ENCODE measurements at places on chromosomes 7 and 10.

DNA sequence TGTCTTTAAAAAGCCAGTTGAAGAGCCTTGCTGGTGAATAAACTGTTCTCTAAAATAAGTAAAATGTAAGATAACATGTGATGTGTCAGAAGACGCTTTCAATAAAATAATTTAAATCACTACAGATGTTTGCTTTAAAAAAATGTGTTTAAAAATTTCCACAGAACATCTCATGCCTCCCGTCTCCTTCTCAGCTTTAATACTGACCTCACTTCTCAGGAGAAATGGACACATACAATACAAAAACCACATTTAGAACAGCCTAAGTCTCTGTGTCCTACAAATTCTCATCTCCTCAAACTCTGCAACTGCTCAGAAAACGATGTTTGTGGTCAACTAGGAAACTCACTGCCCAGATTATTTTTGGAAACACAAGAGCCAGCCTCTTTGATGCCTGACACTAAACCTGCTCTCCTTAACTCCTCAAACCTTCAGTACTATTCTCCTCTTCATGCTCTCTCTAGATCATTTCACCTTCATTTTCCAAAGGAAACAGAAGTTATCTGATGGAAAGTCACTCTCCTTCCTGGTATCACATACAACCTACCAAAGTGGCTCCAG is 120.3 kb downstream of the ZNF438 start:
- no peak for DNase-seq

GRCh38 chr10:83580373-83581012 is 558.8 kb upstream of the GHITM start:
- no peak for DNase-seq

GRCh38 chr7:98066934-98067507 is 39.6 kb upstream of the LMTK2 start:
- DNase-seq, result no peak

DNA sequence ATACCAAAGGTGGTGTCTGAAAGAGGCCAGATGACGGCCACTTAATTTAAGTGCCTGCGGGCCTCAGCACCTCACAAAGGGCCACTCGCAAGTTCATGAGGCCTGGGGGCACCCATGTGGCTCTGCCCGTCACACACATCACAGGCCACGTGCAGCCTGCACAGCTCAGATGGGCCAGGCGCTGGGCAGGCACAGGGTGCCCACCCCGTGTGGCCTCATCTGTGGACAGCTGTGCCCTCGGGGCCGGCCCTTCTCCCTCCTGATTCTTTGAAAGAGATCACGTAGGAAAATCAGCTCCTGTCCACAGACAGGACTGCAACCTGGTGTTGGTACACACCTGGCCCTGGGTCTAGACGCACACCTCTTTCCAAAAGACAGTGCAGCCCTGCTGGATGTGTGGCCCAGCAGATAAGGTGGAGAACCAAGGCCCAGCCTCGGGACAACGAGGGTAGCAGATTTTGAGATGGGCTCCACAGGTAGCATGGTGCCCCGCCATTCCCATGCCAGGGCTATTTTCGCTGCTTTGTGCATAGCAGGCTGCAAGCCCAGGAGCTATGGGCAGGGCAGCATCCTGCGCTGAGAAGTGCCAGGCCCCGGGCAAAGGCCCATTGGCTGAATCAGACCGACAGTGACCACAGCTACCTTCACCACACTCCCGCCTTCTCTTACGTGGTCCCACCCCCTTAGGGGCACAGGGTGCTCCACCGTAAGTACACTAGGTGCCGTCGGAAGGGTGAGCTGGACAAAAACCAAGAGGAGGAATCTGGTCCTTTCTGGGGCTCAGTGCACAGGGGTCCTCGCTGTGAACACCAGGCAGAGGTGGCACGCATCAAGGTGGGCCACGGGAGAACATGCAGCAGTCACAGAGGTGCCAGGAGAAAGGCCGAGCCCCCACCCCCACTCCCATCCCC is 124.5 kb downstream of the EBF3 start:
- DNase-seq, result peak; percentile 29

- peak; percentile 36 for DNase-seq
These were observed 64.3 kb upstream of the NKX6-2 start for GRCh38 chr10:132850246-132850645.

DNA sequence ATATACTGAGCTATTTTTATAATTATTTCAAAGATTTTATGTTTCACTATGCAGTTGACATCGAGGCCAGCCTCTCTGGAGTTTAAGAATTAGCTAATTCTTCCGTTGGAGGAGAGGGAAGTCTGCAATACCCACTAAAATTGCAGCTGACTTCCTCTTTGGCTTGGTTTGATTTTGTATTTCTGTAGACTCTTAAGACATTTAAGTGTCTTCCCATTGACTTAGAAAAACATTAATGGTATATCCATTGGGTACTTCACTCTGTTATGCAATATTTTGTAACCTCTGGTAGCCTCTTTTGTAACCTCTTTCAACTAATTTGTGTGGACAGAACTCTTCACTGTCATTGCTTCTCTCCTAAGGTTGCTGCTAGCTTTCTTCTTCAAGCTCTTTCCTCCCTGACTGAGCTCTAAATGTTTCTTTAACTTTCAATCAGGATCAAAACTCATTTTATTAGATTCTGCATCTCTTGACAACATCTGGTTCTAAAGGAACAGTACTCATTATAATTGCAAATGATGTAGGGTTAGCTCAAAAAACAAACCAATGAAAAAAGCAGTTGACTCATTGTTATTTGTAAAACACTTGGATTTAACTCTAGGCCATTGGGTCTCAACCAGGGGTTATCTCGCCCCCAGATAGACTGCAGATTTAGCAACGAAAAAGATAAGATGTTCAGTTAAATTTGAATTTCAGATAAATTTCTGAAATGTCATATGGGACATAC is 1.7 kb upstream of the ANKRD22 start:
- no peak for DNase-seq

DNA sequence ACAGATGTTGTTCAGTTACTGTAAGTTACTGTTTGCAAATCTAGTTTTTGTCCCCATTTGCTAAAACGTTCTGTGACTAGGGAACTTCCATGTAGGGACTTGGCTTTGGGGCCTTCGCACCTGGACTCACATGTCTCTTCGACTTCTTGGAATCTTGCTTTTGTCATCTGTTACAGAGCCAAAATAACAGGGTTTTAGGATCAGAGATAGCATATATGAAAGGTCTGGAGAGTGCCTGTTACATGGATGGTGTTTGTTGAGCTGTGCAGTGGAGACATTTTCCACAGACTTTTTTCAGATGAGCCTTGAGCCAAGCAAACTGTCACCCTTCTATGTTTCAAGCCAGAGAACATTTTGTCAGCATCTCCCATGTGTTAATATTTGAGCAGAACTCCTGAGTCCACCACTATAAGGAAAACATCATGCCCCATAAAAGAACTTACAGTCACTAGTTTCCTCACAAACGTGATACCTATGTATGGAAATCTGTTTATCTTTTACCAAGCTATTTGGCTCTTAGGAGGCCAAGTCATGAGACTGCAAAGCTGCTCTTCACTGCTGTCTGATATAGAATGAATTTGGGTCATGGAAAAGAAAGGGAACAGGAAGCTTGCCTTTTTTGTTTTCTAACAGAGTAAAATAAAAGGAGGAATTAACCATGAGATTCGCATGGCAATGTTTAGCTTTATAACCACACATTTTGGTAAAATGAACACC is 818.6 kb upstream of the IGFBP3 start:
- no peak for DNase-seq

- DNase-seq, result no peak
These were observed 1081.5 kb upstream of the C7orf33 start for GRCh38 chr7:147509035-147509501.

GRCh38 chr7:157929671-157930070 is 592.9 kb downstream of the DNAJB6 start:
- no peak for DNase-seq

DNA sequence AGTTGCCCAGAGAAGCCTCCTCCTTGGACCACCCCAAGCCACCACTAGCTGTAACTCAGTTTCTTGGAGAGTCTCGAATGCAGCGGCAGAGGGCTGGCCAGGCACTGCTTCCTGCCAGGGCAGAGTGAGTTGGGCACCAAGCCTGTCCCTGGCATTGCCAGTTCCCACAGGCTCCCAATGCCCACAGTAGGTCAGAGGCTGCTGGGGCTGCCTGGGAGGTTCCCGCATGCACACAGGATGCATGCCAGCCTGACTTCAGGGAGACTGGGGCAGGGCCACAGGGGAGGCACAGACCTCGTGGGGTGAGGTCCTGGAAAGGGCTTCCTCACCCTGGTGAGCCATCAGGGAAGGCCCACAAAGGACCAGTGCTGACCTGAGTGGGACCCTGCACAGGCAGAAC is 152.8 kb downstream of the ZNF248 start:
- DNase-seq, result no peak

DNA sequence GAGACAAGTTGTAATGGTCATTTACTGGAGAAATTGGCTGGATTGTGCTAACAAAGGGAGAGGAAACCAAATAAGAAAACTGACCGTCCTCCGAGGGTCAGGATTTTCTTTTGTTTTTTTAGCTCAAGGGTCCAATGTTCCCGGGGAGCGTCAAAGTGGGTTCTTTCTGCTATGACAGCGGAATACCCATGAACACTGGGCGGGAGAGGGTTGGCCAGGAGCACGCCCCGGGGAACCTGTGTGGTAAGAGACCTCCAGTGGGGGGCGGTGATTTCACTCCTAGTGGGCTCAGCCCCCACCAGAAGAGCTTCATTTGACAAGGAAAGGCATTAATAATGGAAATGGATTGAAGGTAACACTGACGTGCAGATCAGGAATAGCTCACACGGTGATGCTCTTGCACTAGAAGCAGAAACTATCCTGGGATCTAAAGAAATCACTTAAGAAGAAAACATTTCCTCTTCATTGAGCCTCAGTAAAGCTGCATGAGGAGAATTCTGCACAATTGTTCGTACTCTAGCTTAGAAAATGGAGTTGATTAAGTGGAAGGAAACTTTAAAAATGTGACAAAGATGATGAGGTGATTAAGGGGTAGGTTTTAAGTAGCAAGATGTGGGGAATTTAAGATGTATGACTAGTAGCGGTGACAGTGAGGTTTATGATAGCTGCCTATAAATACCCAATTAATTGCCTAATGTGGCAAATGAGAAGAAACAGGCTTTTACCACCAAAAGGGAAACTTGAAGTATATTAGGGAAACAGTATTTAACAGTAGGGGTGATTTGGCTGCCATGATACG is 627.2 kb downstream of the SUGCT start:
- no peak for DNase-seq

DNA sequence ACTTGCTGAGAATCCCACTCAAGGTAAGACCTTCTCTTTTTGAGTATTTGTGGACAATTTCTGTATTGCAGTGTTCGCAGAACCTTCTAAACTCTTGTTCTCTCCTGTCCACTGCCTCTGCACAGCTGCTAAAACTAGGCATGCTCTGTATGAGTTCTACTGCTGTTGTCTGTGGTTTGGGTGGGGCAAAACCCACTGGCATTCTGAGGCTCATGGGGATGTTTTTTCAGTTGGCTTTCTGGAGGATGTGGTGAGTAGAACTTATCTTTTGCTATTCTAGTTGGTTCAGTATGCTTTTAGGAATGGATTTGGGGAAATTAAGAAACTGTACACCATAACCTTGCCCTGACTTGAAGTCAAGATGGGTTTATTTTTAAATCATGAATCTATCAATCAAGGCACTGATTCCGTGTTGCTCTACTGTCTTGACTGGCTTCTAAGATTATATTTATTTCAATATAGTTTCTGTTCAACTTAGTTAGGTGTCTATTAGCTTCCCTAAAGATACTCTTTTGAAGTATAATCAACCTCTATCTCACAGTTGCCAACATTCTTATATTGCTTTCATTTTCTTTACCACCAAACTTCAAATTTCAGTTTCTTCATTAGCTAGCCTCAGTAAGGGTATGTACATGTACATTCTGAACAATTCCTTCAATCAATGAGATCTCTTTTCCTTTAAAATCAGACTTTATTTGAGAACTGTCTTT is 25.0 kb upstream of the C1GALT1 start:
- no peak for DNase-seq

GRCh38 chr10:106511917-106512316 is 652.6 kb downstream of the SORCS1 start:
- no peak for DNase-seq

DNA sequence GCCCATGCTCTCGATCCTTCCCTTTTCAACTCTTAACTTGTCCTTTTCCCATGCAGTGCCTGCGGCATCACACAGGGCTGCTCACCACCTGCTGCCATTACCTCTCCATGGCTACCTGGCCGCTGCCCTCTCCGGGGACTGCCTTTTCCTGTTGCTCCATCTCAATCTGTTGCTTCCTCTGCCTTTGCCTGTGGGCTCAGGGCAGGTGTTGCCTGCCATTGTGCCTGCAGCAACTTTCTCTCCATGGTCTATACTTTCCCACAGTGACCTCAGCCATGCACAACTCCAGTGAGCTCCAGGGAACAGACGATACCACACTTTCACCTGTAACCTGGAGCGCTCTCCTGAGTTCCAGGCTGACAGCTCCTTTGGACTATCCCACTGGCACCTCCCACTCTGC is 3.2 kb downstream of the DNAJB12 start:
- no peak for DNase-seq

GRCh38 chr7:81573128-81573527 is 196.7 kb downstream of the HGF start:
- no peak for DNase-seq

DNA sequence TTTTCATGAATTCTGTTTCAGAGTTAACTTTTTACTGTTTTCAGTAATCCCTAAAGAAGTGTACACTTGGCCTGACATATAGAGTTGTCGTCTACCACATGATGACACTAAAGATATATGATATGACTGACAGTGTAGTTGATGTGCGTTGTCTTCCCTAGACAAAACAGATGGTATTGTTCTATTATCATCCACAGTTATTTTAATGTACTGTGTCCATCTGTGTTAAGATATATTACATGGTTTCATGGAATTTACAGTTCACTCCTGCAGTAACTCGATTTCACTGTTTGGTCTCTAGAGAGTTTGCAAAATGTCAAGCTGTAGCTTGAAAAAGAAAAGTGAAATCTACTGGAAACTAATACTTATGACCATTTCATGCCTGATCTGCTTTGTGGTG is 18.1 kb downstream of the FOXP2 start:
- no peak for DNase-seq

DNA sequence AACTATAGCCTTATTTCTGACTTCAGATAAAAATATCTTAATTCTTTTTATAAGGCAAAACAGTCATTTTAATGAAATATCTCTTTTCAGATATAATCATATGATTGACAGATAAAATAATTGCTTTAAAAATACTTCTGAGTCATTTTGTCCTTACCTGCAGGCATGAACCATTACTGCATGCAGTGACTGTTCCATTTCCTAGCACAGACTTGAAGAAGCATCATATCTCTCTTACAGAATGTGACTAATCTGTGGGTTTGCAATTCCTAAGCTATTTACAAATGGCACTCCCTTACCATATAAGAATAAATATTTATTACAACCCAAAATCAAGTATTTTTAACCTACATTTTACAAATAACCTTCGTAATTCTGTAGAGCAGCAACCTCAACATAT is 120.7 kb downstream of the SRPK2 start:
- no peak for DNase-seq

GRCh38 chr10:72085166-72085565 is 3.2 kb downstream of the SPOCK2 start:
- DNase-seq, result no peak

- DNase-seq, result no peak
These were observed 38.1 kb upstream of the XPNPEP1 start for GRCh38 chr10:109961174-109962001.
